ENCODE measurements at places on chromosomes 11 and 22. TPM values are rescaled to one million over a fixed set of nuclear protein-coding genes. Genes with fewer than 3 reads are reported as not detected.

Gene MAJIN
- total RNA-seq = not detected

- DNase-seq = no peak
Observed at GRCh38 chr11:15602785-15603567, 488.3 kb downstream of the INSC start.

Gene EHF
- 176 TPM for total RNA-seq

Gene MMP12
- 1.7 TPM for total RNA-seq

DNA sequence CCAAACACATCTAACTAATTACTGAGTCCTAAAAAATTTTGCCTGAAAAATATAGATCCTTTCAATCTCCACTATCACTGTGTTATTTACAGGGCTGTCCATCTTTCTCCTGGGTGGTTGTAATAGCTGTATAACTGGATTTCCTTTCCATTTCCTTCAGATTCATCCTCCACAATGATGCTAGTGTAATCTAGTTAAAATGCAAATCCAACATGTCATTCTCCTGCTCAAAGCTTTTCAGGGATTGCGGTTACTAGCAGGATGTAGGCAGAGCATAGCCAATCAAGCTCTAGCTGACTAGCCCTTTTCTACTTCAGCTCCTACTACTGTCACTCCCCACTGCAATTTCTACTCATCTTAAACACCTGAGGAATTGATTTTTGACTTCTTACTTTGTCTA is 283.0 kb downstream of the RAB38 start:
- DNase-seq = no peak
